Cerebellum (tissue), 4 donors: ENCODE measurements at places on chromosomes 7 and 10. TPM values are rescaled to one million over a fixed set of nuclear protein-coding genes. Genes with fewer than 3 reads are reported as not detected.
A peak's percentile ranks its signal among the peaks of the same experiment; 100 is the strongest.

- no peak for DNase-seq
Observed at GRCh38 chr10:92042541-92042940, 119.0 kb downstream of the BTAF1 start.

GRCh38 chr10:63166742-63167258, 33.7 kb downstream of the NRBF2 start:
- peak; percentile 52 for DNase-seq

DNA sequence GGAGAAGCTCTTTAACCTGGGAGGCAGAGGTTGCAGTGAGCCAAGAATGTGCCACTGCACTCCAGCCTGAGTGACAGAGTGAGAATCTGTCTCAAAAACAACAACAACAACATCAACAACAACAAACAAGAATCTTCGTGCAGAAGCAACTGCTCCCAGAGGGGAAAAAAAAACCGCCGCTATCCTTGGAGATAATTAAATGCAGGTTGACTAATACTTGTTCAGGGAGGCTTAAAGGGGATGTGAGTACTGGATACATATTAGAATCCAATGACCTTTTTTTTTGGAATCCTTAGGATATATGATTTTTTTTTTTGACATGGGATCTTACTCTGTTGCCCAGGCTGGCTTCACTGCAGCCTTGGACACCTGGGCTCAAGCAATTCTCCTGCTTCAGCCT, 89.6 kb upstream of the FAM171A1 start:
- no peak for DNase-seq

Gene CCDC3
- 10.8 TPM for total RNA-seq

GRCh38 chr7:157409753-157410727, 73.2 kb downstream of the DNAJB6 start:
- no peak for DNase-seq

- DNase-seq, result peak; percentile 57
Observed at GRCh38 chr7:99579956-99580777, 17.9 kb upstream of the TMEM225B start.

DNA sequence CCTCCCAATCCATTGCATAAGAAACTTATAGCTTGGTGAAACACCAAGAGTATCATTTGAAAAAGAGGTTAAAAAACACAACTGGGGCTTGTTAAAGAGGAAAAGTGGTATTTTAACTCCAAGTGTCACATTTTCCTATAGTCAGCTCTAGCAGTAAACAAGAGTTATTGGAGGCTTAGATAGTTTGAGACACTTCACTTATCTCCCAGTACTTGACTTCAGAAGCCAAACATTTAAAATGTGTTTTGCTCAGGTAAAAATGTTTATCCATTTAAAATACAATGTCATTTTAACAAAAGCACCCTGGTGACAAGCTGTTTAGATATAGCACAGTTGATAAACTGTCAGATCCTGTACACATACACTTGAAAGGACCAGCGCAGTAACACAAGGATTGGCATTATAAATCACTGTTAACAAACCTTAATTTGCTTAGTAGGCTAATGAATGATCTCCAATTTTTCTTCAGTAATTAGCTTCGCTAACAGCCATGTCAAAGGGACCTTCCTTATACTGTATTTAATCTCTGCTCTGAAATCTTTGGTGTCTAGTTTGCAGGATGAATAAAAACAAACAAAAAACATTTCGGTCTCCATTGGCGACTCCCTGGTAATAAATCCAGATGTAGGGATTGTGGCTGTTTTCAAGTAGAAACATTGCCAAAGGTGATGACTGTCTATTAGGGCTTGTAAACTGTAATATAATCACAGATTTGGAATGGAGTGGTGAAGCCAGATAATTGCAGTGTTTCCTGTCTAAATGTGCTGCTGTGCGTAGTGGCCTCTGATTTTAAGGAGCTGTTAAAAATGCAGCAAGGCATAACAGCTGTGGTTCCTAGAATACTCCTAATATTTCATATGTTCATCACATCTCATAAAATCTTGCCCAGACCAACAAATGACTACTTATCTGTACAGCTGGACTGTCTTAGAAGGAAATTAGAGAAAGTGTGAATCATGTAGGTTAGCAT, 545.1 kb downstream of the AUTS2 start:
- no peak for DNase-seq

Gene TMEM229A
- 2.4 TPM for total RNA-seq

- no peak for DNase-seq
Observed at GRCh38 chr10:124280916-124281315, 137.8 kb downstream of the OAT start.

GRCh38 chr10:27433976-27434375, 70.1 kb upstream of the RAB18 start:
- DNase-seq, result no peak

Gene EFCAB10
- 2.1 TPM for total RNA-seq

GRCh38 chr7:13989949-13990305, 461 bp upstream of the ETV1 start:
- peak; percentile 37 for DNase-seq

GRCh38 chr7:124956160-124956559, 26.5 kb upstream of the POT1 start:
- no peak for DNase-seq

GRCh38 chr7:157564517-157565177, 227.8 kb downstream of the DNAJB6 start:
- no peak for DNase-seq

DNA sequence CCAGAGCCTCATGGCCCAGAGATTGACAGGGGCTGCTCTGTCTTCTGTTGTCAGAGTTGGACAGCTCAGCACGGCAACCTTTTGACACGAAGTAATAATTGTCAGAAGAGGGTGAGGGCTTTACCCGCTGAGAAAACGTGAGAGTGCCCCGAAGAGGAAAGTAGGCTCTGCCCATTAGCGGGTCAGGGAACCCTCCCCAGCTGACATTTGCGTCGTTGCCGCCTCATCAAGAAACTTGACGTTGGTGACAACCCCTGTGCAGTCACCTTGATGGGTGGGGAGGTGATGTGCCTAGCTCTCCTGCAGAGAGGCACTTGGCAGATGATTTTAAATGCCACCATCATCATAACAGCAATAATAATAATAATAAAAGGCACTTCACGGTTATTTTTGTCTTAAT, 202.1 kb downstream of the USP6NL start:
- DNase-seq, result no peak

DNA sequence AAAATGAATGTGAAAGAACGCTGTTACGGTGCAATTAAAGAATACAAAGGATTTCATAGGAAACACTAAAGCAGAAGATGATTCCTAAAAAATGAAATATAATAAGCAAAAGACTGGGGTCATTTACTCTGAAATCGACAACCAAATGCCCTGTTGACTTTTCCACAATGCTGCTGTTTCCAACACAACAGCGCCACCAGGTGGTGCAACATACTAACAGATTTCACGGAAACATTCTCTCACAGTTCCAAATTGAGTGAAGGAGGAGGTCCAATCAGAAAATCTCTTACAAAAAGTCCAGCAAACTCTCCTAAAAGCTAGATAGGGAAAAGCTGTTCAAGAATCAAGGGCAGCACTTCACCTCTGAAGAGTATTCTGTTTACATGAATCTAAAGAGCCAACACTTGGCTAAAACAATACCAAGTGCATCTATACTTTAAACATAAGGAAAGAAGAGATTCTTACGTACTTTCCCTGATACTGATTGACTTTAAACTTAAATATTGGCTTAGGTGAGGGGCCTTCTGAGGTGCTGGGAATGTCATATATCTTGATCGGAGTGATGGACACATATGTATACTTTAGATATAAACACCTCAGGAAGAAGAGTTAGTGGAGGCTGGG, 55.9 kb downstream of the UPF2 start:
- peak; percentile 65 for DNase-seq

Gene ANKRD30A
- total RNA-seq, result not detected

GRCh38 chr10:51297438-51297837, 223.2 kb downstream of the PRKG1 start:
- DNase-seq, result no peak

DNA sequence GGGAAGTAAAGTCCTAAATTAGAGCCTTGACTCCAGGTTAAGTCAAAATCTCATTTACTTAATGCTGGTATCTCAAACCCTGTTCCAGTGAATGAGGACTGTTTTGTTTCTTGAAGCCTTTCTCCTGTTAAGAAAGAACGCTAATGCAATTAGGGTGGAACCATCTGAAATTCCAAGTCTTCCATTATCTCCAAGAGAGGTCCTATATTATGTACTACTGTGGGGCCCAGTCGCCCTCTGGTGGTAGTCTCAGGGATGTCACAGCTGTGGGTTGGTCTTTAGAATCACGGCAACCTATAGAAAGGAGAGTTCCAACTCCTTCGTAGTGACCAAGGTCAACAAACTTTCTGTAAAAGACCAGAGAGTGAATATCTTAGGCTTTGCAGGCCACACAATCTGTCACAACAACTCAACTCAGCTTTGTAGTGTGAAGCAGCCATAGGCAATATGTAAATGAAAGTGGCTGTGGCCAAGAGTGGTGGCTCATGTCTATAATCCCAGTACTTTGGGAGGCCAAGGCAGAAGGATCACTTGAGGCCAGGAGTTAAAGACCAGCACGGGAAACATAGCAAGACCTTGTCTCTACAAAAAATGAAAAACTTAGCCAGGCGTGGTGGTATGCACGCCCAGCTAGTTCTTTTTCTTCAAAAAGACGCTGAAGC, 9.3 kb downstream of the RPP38 start:
- peak; percentile 53 for DNase-seq

Gene CALML5
- not detected for total RNA-seq

DNA sequence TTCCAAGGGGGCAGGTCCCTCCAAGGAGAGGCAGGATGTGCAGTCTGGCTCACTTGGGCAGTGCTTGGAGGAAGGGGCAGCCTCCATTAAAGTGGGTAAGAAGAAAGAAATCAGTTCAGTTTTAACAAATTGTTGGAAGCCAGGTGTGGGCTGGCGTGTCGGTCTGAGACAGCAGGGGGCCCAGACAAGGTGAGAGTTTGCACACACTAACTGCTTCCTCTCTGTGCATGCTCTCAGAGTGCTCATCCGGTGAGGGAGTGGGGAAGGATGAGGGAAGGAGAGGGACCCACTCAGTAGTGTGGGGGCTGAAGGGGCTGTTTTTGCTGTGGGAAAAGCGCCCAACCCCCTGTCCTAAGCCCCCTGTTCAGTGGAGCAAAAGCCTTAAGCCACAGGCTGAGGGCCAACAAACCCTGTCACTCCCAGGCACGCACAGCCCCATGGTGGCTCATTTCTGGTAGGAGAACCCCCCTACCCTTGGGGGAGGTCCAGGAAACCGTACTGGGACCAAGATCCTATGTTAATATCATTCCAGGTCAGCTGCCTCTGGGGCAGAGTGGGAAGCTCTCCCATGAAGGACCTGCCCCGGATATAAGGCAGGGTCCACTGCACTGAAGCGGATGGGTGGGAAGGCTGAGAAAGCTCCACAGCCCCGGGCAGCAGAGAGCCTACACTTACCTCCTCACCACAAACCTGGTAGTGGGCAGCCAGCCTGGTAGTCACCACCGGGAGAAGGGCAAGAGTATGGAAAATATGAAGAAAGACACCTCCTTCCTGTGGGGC, 5.1 kb upstream of the PCBD1 start:
- no peak for DNase-seq

Gene MRC1
- 5.5 TPM for total RNA-seq

Gene PRKG1
- total RNA-seq, result 58.3 TPM

Gene PRKCQ
- total RNA-seq, result 0.91 TPM

Gene AQP1
- 2.3 TPM for total RNA-seq

- DNase-seq, result no peak
Observed at GRCh38 chr7:27102581-27103442, at the start of gene HOXA2. TSS of gene HOXA2 (minus strand) at chr7:27102683. CDS start at chr7:27102500, 183 bp downstream.

Gene AOAH
- 3.4 TPM for total RNA-seq

Gene OR9A2
- 2.6 TPM for total RNA-seq

DNA sequence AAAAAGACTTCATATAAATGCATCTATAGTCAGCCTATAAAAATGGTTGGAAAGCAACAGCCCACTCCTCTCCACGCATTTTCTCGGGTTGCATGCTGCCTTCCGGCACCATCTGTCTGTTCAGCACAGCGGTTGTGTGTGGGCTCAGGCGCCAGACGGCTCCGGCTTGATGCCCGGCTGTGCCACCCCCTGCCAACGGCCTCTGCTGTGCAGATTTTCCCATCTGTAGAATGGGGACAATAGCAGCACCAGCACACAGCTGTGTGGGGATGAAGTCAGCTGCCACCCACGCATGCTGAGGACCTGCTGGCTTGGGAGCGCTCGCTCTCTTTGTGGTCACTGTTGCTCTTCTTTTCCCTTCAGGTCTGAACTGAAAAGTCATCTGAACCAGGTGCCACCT, 19.5 kb downstream of the PRKAG2 start:
- DNase-seq, result no peak

DNA sequence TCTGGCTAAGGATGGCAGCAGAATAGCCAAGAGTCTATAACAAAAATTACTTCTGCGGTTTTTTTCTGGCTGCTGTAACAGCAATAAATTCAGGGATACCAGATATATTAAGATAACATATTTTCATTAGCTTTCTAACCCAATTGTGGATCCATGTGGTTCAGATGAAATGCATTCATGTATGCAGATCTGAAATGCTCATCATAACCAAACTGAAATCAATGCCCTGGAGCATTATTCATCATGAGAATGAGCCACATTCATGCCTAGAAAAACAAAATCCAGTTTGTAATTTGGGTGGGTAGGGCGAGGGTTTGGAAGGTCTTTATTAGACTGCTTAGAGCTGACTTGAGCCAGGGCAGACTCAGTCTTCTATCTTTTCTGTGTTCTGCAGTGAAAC, 69.8 kb upstream of the SEMA3A start:
- no peak for DNase-seq

GRCh38 chr10:97243836-97244235, 48.6 kb downstream of the ARHGAP19 start:
- no peak for DNase-seq

- no peak for DNase-seq
Observed at GRCh38 chr7:134359787-134360432, 43.2 kb upstream of the SLC35B4 start.

Gene PHYHIPL
- total RNA-seq, result 38.8 TPM

Gene ADRA2A
- total RNA-seq, result 8.5 TPM

DNA sequence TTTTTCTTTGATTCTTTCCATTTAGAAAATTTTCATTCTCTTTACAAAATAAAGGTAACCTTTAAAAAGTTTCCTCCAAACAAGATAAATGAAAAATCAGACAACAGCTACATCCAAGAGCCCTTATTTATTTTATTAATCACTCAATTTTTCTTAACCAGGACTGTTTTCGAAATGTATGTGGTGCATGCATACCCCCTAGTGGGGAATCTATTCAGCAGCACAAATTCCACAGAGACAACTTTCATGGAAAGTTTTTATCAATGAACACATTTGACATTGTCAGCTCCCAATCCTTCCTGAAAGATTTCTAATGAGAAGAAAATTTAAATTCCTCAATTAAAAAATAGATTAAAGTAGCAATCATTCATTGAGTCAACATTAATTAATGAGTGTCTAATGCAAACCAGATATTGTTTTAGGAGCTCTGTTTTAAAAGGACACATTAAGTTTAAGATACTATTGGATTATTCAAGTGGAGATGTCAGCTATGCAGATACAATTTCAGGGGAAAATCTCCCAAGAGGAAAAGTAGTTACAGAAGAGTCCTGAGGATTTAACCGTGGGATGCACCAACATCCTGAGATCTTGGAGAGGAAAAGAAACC, 5.2 kb upstream of the HTR7 start:
- no peak for DNase-seq
